ENCODE measurements at places on chromosomes 5 and 9.
A peak's percentile ranks its signal among the peaks of the same experiment; 100 is the strongest.

GRCh38 chr9:125747765-125748445 lies 732 bp downstream of the PBX3 start:
- peak; percentile 75 for DNase-seq

DNA sequence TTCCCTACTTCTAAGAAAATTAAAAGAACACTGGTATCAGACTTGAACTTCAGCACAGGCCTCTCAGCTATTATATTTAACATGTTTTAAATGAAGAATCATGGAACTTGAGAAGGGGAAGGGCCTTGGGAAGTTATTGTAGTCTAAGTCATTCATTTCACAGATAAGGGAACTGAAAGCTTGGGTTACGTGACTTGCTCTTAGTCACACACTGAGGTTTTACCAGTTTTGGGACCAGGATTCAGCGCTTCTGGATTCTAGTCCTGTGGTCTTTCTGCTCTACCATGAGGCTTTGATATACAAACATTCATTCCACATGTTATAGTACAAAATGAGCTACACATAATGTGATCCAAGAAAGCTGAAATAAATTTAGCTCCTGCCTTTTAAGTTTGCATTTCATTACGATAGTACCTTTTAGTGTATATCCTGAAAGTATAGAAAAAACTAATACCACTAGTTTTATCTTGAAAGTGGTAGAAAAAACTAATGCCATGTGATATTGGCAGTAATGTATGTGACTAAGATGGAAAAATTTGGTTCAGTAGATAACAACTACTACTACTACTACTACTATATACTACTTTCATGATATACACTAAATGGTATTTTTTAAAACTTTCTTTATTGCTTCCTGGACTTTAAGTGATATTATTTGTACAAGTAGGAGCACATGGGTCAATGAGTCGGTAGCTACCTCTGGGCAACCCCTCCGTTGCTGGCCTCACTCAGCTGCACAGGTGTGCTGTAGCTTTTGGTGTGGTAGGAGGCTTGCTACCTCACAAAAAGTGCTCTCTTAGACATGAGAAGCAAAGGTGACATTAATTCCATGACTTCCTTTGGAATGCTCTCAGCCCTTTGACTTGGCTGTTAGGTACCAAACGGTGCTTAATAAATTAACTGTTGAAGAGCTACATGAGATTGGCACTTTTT lies 40.7 kb downstream of the F2RL2 start:
- no peak for DNase-seq

- no peak for DNase-seq
These were observed 18.1 kb downstream of the HMCN2 start for GRCh38 chr9:130283539-130284248.

DNA sequence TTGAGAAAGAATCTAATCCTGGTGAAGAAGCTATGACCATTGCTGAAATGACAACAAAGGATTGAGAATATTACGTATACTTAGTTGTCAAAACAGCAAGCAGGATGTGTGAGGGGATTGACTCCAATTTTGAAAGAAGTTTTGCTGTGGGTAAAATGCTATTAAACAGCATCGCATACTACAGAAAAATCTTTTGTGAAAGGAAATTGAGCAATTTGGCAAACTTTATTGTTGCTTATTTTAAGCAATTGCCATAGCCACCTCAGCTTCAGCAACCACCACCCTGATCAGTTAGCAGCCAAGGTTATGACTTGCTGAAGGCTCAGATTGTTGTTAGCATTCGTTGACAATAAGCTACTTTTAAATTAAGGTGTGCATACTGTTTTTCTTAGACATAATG lies 22.5 kb upstream of the ARL14EPL start:
- DNase-seq: no peak

- no peak for DNase-seq
These were observed 2125.4 kb upstream of the WWC1 start for GRCh38 chr5:166166071-166166470.

- no peak for DNase-seq
These were observed 21.1 kb upstream of the ZNF622 start for GRCh38 chr5:16486711-16487111.

DNA sequence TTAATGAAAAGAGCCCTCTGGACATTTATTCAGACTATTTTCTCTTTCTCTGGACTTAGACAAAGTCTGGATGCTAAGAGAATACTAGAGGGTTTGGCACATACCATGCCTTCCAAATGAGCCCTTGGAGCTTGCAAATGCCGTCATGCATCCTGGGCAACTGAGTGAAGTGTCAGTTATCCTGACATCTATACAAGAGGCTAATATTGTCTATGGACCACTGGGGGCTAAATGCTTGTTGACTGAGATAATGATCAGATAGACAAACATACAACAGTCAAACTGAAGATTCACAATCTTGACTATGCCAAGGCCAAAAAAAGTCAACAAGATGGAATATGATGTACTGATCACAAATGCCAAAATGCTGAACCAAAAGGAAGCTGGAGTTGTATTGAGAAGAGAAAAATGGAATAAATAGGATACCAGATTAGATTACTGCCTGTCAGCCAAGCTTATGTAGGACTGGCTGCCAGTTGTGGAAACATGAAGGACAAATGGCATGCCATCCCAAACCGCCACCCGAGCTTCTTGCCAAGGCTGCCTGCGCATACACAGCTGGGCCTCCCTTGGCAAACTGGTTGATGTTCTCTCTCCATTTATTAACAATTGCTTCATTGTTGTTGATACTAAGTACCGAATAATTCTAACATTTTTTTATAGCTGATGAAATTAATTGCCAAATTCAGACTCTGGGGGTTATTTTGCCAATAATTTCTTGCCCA lies 240.1 kb upstream of the GRAMD2B start:
- DNase-seq: no peak

GRCh38 chr5:14715481-14715880 lies 51.0 kb downstream of the OTULIN start:
- no peak for DNase-seq

- DNase-seq: peak; percentile 12
These were observed 141.2 kb upstream of the ASTN2 start for GRCh38 chr9:117555964-117556629.

DNA sequence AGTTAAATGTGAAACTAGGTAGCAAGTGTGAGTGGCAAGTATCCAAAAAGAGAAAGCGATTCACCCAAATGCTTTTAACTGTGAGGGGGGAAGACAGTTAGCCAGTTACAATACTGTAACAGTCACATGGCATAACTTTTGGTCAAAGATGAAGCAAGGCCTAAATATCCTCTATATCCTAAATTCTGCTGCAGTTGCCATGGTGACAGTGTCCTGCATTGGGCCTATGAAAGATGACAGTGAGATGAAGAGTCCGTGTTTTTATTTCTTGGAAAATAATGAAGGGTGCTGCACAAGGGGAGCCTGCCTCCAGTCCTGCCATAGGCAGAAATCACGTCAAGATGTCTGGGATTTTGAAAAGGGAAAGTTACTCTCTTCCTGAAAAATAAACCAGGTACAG lies 534.6 kb downstream of the NTRK2 start:
- DNase-seq: no peak

- no peak for DNase-seq
These were observed 561 bp downstream of the DAPK1 start for GRCh38 chr9:87498046-87498810.

DNA sequence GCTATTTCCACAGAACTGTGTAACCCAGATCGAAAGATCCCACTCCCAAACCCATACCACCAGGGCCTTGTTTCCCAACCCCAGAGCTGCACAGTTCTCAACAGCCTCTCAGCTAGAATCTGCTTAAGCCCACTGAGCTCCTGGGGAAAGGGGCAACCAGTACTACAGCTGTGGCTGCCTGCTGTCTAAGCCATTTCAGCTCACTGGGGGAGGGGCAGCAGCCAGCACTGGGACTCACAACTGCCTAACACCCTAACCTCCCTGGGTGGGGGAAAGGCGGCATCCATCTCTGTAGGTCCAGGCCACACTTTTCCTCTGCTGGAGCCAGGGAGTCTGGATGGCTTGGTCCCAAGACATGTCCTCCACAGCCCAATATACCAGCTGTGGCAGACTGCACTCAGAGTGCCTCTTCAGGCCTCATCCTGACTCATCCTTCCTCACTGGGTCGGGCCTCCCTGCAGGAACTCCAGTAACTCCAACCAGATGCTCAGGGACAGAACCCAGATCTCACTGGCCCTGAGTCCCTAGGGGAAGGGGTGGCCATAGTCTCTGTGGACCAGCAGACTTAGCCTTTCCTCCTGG lies 241.4 kb downstream of the HINT1 start:
- DNase-seq: no peak

GRCh38 chr5:29697785-29698414 lies 1495.6 kb upstream of the CDH6 start:
- DNase-seq: peak; percentile 42

DNA sequence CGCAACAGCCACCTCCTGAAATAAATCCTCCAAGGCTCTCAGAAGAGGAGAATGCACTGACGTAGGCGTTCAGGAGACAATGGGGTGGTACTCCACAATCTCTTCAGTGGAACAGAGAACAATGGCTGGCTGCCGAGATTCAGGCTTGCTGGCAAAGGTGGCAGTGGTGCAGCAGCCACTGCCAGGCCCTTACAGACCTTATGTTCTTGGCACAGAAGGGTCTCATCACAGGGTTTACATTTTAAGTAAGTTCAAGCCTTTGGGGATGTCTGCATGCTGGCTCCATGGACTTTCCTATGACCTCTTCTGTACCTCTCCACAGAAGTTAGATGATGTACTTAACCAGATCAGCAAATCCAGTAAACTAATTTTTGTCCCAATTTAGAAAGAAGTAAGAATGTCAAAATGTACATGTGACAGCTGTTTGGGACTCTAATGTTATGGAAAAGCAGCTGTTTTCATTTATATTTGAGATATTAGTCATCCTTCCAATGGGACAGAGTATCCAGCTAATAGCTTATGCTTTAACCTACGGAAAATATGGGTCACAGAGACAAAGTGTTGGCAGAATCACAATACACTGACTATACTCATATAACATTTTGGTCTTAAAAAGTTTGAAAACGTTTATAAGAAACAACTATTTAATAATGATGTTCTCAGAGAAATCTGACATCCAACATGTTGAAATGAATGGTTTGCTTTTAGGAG lies 180.9 kb downstream of the MAPKAP1 start:
- DNase-seq: no peak

GRCh38 chr9:70498866-70499265 lies 84.4 kb upstream of the KLF9 start:
- DNase-seq: no peak

- DNase-seq: no peak
These were observed 18.6 kb upstream of the CFAP95 start for GRCh38 chr9:69801989-69802388.

- DNase-seq: no peak
These were observed 142.9 kb upstream of the OR13F1 start for GRCh38 chr9:104361207-104361606.

DNA sequence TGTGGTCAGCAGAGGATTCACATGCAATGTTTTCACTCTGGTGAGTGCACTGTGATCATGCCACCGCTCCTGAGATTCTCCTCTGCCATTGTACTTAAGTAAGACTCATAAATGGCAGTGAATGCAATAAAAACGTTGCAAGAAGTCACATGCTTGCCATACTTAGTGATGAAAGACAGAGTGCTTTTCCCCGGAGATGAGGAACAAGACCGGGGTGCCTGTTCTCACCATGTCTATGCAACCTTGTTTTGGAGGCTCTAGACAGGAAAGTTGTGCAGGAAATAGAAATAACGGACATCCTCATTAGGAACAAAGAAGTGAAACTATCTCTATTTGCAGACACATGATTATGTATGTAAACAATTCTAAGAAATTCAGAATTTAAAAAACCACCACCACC lies 84.7 kb upstream of the IRX2 start:
- no peak for DNase-seq

DNA sequence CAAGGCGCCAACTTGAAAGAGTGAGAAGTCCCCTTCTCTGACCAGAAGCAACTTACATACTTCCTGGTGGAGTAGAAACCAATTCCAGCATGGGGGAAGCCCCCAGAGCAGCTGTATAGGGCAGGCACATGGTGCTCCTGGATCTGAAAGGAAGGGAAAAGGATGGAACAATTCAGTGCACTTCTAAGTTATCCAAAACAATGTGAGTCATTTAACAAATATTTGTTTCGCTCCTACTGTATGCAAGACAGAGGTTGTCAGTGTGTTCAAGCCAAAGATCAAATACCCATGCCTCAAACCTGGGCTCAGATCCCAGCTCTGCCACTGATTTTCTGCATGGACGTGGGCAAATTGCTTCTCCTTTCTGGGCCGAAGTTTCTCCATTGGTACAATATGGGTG lies 67.1 kb downstream of the LHX2 start:
- DNase-seq: no peak

- no peak for DNase-seq
These were observed 202.3 kb upstream of the IRX1 start for GRCh38 chr5:3393122-3393919.

DNA sequence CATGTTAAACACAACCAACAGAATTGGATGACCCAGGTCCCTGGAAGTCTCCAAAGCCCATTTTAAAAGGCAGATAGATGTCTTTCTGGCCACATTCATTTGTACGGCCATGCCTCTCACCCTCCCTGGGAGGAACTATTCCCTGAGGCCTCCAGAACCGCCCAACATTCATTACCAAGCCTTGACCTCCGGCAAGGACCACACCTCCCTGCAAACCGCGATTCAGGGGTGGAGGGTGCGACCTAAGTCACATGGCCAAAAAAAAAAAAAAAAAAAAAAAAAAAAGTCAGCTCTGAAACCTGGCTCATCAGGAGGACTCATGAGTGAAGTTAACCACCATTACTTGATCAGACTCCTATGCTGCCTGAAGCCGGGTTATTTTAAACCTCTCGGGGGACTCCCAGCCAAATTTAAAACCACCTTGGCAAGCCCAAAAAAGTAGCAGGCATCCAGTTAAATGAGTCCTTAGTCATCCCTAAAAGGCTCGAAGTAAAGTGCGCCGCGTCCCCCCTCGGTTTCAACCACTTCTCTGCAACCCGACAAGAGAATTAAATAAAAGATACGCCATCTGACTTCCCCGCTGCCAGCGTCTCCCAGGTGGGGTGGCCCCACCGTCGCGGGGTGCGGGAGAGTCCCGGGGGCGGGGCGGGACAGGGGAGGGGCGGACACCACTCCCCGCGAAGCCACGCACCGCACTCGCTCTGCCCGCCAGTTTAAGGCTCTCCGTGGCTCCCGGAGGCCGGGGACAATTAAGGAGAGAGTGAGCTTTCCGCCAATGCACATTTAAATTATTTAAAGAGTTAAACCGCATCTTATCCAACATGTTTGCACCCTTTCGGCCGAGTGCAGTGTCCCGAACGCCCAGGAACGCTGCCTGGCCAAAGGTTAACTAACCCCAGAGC lies 2.3 kb downstream of the KLF9 start:
- DNase-seq: peak; percentile 76

DNA sequence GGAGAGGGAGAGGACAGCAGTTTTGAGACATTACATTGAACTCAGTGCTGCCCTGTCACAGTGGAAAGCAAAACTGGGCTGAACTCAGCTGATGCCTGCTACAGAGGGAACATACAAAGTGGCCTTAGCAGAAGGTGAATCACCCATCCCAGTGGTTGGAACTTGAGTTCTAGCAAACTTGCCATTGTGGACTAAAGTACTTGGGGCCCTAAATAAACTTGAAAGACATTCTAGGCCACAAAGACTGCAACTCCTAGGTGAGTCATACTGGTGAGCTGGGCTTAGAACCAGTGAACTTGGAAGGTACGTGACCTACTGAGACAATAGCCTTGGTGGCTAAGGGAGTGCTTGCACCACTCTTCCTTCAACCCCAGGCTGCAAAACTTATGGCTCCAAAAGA lies 155.7 kb upstream of the RIOK2 start:
- DNase-seq: no peak

GRCh38 chr5:43643327-43643726 lies 40.3 kb downstream of the NNT start:
- DNase-seq: no peak

All from NCI-H1417 (cell line).